ENCODE measurements at places on chromosomes 16 and 17.
A peak's percentile ranks its signal among the peaks of the same experiment; 100 is the strongest.

DNA sequence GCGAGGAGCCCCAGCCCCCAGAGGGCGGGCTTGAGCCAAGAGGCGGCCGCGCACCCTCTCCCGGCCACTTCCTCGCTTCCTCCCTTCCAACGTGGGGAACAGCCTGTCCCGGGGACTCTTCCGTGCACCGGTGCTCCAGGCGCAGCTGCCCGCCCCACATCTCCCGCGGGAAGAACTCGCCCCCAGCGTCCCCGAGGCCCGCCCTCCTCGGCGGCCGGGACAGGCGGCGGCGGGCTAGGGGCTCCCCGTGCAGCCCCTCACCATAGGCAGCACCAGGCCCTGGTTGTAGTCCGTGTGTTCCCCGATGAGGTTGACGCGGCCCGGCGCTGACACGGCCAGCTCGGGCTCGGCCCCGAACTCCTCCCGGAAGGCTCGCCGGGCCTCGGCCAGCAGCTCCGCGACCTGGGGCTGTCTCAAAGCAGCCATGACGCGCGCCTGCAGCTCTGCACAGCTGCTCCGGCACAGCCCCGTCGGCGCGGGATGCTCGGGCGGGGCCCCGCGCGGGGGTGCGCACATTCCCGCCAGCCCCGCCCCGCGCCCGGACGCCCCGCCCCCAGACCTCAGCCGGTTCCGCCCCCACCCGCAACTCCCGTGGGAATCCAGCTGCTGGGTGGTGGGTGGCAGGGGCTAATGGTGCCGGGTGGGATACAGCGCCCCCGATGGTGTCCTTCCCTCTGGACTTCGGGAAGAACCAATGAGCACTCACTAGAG, at the start of gene GALK1:
GALK1 (minus strand) TSS at position 482 of the 711 bp plus-strand sequence; CDS start at position 426, 56 bp downstream.
- DNase-seq, result peak; percentile 50

DNA sequence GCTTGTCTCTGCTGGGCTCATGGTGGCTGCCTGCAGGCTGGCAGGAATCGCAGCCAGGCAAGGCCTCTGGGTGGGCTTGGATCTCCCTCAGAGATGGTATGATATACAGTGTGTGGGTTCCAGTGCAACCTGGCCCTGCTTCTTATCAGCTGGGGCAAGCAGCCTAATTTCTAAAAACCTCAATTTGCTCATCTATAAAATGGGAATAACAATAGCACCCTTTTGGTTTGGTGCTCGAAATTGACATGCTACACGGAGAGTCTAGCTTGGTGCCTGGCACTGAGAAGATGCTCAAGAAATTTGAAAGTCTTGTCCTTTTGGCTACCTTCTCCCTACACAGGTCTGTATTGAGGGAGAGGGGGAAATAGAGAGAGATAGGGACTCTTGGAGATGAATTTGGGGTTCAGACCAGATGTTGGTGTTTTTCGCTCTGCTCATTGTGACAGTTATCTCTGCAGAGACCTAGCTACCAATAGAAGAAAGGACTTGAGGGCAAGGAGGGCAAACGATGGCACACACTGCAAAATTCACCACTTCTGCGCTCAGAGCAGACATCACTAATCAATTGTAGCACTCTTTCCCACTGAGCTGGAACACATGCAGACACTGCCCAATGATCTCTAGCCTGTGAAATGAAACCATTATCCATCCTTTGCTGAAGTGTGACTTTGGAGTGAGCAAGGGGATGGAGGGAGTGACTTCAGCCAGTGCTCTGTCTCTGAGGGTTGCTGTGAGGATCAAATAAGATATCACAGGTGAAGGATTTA, 15.6 kb downstream of the BEAN1 start:
- no peak for DNase-seq

GRCh38 chr17:33521784-33522183, 228.7 kb upstream of the ASIC2 start:
- DNase-seq, result no peak

DNA sequence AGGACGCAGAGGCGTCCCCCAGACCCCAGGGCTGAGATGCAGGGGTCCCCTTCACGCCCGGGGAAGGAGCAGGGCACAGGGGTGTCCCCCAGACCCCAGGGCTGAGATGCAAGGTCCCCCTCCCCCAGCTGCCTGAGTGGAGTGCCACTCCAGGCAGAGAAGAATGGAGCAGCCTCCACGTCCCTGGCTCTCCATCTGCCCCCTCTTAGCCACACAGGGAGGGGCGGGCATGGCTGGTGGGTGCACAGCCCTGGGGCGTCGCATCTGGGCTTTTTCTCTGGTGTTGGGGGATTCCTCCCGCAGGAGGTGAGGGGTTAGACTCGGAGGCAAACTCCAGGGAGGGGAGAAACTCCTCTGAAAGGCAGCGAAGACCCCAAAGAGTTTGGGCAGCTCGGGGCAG, 17.5 kb downstream of the CIBAR2 start:
- no peak for DNase-seq

DNA sequence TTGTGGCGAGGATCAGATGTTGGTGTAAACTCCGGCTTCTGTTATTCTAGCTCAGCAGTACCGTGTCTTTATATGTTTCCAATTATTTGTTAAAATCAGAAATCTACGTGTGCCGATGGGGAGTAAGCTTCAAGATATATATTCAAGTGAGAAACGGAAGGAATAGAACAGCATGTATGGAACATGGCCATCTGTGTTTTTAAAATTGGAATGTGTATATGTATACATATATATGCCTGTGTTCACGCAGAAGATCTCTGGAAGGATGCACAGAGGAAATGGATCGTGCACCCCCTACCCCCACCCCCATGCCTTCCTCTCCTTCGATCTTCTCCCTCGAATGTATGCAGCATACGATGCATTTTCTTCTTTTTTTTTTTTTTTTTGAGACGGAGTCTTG, 7.7 kb upstream of the SNN start:
- no peak for DNase-seq

DNA sequence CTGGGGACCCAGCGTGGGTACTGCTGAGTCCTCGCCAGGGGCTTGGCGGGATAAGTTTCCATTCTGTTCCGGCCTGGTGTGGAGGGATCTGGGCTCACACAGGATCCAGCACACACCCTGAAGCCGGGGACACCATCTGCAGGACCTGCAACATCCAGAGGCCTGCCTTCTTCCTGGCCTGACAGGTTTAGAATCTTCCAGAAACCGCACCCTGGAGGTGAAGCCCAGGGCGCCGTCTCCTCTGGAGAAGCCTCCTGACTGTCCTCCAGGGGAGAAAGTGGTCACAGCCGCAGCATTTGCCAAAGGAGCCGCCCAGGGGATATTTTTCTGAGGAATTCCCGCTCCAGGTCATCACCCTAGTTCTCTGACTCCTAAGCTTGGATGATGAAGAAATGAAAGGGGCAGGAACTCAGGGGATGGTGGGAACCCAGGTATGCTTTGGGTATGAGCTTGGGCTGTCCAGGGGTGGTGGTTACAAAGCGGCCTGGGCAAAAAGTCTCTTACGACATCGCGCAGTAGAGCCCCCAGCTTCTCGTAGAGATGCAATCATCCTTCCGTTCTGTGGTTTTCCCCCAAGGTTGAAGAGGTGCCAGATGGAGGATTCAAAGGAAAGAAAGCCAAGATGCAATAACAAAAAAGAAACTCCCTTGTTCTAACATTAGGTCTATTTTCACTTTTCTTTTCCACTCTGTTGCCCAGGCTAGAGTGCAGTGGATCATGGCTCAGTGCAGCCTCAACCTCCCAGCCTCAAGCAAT, 9.1 kb upstream of the CRISPLD2 start:
- DNase-seq, result no peak

GRCh38 chr17:55983096-55983495, 170.2 kb upstream of the ANKFN1 start:
- DNase-seq, result no peak

- DNase-seq, result no peak
Observed at GRCh38 chr16:67917140-67917851, 14.4 kb downstream of the CTRL start.

DNA sequence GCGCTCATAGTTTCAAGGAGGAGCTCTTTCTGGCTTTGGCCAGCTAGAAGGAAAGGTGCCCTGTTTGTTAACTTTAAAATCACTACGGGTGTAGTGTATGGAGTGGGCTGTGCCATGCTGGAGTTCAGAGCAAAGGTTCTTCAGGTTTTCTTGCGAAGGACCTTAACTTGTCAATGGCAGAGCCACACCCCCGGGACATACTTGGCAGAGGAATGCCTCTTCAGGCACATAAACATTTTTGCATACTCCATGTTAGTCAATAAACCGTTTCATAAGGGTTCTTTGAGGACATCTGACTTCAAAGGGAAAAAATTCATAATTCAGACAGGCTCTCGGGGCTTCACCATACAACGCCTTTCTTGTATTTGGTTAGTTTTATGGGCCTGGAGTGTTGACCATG, 113.0 kb upstream of the PLCG2 start:
- DNase-seq, result no peak

- DNase-seq, result no peak
Observed at GRCh38 chr17:74545843-74546230, at the start of gene CD300C. Gene CD300C (minus strand): TSS chr17:74546115. CDS start chr17:74545782, 333 bp downstream.

- no peak for DNase-seq
Observed at GRCh38 chr16:51635181-51635580, 484.1 kb upstream of the SALL1 start.

GRCh38 chr16:64499211-64499610, 622.7 kb downstream of the CDH11 start:
- DNase-seq, result no peak

GRCh38 chr16:4615384-4616046, 827 bp upstream of the UBALD1 start:
- no peak for DNase-seq

DNA sequence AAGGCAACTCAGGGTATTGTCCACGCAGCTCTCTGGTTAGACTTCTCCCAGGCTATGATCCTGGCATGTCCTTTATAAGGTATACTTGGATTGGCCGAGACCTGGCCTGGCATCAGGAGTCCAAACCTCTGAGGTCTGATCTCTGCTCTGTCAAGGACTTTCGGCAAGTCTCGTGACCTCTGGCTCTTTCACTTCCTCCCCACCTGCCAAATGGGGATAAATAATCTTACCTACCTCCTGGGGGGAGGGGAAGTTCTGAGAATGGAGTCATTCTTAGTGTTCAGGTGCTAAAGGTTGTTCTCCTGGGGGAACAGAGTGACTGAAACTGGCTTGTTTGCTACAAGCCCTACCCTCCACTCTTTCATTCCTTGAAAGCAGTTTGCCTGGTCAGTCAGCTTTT, 7.6 kb downstream of the ATXN1L start:
- DNase-seq, result no peak

GRCh38 chr17:64555281-64555680, 48.5 kb downstream of the CEP95 start:
- no peak for DNase-seq

- DNase-seq, result no peak
Observed at GRCh38 chr16:54268766-54269165, 17.8 kb downstream of the IRX3 start.

DNA sequence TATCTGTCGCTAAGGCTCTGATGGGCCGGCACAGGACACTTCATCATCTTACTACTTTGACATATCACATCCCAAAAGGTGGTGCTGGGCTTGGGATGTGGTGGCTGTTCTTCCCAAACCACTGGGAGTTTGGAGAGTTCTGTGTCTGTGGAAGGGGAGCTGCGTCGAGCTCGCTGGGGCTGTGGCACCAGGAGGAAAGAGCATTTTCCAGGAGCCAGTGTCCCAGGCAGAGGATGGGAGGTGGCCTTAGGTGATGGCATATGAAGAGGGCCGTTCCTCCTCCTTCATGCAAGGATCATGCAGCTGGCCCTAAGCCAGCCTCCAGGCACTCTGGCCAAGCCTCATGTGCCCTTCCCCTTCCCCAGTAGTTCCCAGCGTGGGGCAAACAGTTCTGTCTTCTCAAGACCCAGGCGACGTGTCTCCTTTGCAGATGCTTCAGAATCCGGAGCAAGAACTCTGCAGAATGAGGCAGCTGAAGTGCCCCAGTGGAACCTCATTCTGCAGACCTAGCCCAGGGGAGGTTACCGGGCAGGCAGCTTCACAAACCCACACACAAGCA, 89.4 kb upstream of the TNRC6C start:
- no peak for DNase-seq

GRCh38 chr17:78925234-78925633, at the start of gene TIMP2:
Gene TIMP2 (minus strand): TSS chr17:78925387. CDS start chr17:78925088, 299 bp downstream.
- DNase-seq, result peak; percentile 27

GRCh38 chr16:84834403-84834772, 14.6 kb downstream of the CRISPLD2 start:
- DNase-seq, result no peak

DNA sequence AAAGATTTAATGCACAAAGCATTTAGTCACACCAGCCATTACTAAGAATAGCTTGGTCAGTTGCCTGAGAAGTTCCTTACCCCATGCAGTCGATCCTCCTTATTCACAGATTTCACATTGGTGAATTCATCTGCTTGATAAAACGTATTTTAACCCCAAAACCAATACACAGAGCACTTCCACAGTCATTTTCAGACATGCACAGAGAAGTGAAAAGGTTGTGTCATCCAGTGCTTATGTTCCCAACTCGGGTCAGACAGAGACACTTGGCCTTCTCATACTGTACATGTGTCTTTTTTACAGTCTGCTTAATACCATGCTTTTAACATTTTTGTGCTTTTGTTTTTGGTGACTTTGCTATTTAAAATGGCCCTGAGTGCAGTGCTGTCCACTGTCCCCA, 219.7 kb downstream of the SPECC1 start:
- DNase-seq, result no peak

GRCh38 chr17:76956846-76957540, 88.8 kb downstream of the MGAT5B start:
- no peak for DNase-seq

DNA sequence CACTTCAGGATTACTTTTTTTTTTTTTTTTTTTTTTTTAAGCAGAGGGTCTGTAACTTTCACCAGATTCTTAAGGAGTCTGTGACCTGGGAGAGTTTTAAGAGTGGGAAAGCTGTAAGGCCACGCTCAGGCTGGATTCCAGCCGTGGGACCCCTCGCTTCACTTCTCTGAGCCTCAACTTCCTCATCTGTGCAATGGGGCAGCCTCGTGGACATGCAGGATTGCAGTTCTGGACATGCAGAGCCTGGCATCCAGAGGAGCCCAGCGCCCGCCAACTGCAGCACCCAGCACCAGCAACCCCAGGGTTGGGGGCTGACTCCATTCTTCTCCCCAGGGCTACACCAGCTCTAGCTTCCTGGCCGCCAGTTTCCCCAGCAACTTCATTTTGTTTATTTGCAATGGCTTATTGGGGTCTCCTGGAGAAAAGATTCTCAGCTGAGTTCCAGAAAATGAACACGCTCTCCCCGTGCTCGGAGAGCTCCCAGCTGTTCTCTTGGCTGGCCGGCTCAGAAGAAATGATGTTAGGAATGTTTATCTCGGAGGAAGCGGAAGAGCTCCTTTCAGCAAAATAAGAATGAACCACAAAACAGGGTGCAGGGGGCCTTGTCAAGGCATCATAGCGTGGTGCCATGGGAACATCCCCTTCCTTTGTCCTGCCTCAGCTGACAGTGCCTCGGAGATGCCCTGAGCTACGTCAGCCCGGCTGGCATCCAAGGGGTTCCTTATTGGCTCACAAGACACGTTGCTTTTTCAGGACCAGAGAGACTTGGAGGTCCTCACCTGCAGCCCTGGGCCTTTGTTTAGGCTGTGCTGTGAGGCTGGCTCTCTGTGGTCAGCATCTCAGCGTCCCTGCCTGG, 22.9 kb upstream of the ZCCHC14 start:
- DNase-seq, result no peak

GRCh38 chr16:3001316-3001715, 11.4 kb upstream of the CLDN9 start:
- DNase-seq, result no peak

- DNase-seq, result no peak
Observed at GRCh38 chr17:75842963-75843576, 1.1 kb downstream of the UNC13D start.
